Renal cortex interstitium (tissue), 15 donors: ENCODE measurements at places on chromosomes 1 and 21. TPM values are rescaled to one million over a fixed set of nuclear protein-coding genes. Genes with fewer than 3 reads are reported as not detected.

DNA sequence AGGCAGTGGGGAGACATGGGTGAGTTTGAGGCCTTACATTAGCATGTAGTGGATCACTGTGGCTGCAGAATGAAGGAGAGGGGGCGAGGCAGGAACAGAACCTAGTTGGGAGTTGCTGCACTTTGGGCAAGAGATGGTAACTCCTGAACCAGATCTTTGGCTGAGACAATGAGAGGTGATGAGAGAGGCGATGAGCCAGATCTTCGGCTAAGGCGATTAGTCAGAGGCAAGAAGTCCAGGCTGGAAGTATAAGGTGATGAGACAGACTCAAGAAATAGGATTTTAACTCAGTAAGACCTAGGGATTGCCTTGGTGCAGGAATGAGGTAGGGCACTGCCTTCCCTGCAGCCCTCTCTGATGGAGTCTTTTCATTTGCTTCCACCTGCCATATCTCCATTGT is 9.1 kb upstream of the ARTN start:
- no peak for DNase-seq

DNA sequence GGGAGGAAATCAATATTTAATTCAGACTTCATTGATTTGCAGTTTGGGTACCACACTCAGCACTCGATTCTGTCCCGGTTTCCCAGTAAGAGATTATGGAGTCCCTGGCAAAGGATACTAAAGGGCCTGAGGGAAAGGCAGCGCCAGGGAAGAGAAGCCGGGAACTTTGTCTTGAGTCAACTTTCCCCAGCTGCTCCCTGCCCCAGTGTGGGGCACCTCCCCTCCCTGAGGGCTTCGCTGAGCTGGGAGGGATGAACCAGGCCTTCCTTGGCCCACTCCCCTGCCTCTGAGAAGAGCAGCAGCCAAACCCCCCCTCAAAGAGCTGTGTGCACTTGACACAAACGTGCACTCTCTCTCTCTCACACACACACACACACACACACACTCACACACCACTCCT is 32.6 kb downstream of the OPTC start:
- no peak for DNase-seq

The CNR2 gene
- polyA plus RNA-seq = 0.10 TPM

GRCh38 chr1:109928591-109929111 is 18.0 kb downstream of the CSF1 start:
- no peak for DNase-seq

DNA sequence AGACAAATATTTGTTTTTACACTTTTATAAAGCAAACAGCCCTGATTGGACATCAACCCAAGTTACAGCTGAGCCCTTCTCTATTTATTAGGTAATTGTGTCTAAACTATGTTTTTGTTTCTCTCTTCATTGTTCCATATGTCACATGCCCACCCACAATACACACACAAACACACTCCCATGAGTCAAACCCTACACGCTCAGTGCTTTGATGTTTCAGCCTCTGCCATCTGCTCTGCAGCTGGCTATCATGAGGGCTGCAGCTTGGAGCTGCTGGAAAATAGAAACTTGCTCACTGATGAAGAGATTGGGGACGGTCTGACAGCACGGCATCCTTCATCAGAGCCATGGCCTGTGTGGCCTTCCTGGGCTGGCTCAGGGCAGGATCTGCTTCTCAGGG is 41.7 kb downstream of the PSMG1 start:
- DNase-seq = no peak

The FCRL6 gene
- 0.19 TPM for polyA plus RNA-seq

- no peak for DNase-seq
These were observed 29.1 kb downstream of the RPS6KA1 start for GRCh38 chr1:26558685-26559048.

GRCh38 chr21:45535341-45536081 is 6.7 kb downstream of the SLC19A1 start:
- DNase-seq = no peak

DNA sequence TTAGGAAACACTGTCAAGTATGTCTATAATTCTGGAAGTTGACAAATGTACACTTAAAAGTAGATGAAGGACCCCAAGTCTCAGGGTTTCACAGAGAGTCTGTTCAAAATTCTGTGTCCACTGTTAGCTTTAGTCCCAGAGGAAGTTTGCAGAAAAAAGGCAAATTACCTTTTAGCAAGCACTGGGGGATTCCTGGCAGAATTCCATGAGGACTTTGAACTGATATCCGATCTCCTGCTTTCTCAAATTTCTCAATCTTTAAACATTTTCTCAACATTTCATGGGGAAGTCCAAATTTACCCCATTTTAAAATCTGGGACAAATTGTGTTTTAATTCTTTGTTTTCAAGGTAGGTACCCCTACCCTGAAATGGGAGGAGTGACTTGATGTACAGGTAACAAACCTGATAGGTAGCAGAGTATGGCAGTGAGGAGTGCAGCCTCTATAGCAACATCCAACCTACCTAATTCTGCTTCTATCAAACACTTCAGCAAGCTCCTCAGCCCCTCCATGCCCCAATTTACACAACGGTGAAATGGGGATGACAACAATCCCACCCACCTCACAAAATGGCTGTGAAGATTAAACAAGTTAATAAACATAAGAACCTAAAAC is 344.9 kb downstream of the OMA1 start:
- no peak for DNase-seq

DNA sequence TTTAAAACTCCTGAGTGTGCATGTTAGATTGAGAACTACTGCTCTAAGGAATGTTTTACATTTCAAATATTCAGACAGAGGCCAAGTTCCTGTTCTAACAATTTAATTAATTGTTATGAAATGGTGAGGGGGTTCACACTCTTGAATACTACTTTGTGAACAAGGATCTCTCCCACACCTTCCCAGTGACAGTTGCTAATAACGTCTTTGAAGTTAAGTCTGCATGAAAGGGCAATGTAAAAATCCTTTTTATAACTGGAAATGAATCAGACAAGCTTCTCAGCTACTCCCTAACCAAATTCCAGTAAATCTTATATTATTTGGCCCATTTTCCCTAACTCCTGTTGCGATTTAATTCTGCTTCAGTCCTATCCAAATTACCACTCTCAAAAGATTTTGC is 828.5 kb upstream of the ADAMTS5 start:
- DNase-seq = no peak

The TNNT2 gene
- 59.5 TPM for polyA plus RNA-seq
